ENCODE measurements at places on chromosomes 3 and 15.

DNA sequence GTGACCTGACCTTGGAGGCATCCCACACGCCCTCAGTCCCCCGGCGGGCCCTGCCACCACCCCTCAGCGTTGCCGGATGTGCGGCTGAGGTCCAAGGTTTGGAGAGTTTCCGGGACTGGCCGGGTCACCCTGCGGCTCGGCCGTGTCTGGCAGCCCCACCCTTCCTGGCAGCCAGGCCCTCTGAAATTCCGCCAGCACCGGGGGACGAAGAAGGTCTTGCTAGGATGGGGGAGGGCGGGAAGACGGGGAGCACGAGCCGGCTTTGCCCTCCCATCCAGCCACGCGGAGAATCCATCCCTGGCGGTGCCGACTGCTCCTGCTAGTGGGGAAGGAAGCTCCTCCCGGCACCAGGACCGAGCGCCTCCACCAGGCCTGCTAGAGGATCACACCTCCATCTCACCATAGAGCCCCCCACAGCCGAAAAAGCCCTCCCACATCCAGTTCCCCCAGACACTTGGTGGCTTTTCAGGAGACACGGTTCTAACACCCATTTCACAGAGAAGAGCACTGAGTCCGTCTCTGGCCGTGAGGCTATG, 81.5 kb downstream of the CPN2 start:
- no peak for DNase-seq

- no peak for DNase-seq
Measured at GRCh38 chr3:127789990-127790881, 32.1 kb downstream of the MGLL start.

- no peak for DNase-seq
Measured at GRCh38 chr3:98952404-98952803, 50.9 kb upstream of the DCBLD2 start.

GRCh38 chr3:178083906-178084866, 452.1 kb upstream of the KCNMB2 start:
- no peak for DNase-seq

DNA sequence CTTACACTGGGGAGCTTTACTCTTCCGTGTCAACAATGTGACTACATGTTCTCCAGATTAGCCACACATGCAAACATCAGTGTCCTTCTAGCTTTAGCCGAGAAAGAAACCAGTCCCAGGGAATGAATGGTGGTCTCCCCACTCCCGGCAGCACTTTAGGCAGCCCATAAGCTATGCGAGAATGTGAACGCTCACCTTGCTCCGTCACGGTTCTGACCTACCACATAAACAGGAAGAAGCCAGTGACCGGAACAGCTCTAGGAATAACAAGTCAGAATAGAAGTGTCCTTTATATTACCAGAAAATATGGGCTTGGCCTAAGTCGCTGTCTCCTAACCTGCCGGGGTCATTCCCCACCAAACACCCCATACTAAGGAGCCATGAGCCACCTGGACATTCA, 98.0 kb upstream of the ABHD17C start:
- no peak for DNase-seq

GRCh38 chr15:44181410-44181809, 13.7 kb downstream of the FRMD5 start:
- no peak for DNase-seq

- DNase-seq: no peak
Measured at GRCh38 chr15:92962914-92963313, 62.8 kb downstream of the CHD2 start.

DNA sequence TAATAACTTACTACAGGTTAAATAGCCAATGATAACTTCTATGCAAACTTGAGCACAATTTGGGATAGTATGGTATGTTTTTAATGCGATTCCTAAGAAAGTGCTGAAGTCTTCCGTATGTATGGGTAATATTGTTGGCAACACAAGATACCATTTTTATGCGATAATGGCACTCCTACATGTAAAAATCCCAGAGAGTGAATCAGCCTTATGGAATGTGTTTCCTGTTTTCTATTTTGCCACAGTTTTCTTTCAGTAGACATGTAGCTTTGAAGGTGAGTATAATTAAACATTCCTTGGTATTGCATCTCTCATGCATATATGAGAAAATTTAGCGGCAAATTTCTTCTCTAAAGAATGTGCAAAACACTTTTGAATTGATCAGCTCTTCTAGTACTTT, 396.8 kb upstream of the AZI2 start:
- no peak for DNase-seq

DNA sequence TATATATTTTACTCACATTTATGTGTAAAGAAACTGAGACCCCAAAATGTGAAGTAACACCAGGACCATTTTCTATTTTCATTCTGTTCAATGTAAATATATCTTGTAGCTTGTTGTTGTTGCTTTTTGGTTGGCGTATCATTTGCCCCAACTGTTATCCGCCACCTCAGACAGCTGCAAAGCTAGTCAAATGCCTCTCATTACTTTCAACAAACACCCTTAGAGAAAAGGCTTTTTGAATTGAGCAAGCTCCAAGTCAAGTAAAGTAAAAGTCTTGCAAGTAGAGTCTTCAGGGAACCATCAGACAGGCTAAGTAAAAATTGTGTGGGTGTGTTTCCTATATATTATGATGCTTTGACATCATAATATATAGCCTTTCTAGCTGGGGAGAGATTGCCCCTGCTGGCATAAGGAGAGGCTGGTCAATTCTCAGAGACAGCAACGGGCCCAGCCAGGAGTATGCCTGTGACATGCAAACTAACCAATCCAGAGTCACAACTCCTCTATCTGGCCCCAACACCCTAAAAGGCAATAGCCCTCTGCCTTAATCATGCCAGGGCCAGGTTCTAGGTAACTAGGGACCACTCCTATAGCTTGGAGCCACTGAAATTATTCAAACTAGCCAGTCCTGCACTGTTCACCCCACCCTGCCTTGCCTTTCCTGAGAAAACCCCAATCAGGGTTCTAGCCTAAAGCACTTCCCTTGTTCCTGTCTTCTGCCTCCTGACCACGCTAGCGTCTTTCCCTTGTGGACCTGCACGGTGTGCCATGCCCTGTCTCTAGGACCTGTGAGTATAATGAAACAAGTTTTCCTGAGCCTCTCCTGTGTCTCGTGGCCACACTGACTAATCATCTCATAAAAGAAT, 75.6 kb downstream of the RAD18 start:
- DNase-seq: no peak

- no peak for DNase-seq
Measured at GRCh38 chr3:142337994-142338393, 109.8 kb downstream of the XRN1 start.

GRCh38 chr15:47412802-47413201, 304.5 kb upstream of the SEMA6D start:
- DNase-seq: no peak

GRCh38 chr3:8775602-8776001, 6.2 kb upstream of the OXTR start:
- DNase-seq: no peak

DNA sequence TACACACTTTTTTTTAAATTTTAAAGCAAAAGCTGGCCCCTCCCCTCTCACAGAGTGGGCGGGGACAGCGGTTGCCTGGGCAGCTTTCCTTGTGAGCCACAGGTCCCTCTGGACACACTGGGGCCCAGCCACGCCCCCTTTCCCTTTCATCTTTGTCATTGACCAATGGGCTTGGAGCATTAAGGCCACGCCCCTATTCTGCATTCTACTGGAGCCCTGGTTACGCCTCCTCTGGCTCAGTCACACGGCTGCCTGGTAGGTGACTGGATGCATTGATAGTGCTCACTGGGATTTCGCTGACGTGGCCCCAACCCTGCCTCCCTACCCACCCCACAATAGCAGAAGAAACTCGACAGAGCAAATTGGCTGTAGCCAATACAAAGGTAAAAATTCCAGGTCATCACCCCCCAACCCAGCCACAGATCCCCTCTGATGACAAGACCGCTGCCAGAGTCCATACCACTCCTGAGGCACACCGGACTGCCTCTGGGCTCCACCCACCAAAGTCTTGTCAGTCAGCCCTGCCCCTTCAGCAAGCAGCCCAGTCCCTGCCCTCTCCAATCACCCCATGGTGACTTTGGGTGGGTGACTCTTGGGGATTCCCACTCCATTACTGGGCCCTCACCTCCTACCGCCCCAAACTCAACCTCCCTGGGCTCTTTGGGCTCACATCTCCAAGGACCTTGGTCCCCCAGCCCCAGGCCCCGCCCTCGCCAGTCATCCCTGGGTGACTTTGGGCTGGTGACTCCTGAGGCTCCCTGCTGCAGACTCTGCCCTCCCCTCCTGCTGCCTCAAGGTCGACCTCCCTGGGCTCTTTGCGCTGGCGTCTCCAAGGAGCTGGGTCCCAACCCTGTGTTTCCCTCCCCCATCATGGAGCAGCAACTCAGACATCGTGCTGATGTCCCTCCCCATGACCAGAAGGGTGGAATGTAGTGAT, 112.2 kb upstream of the FAN1 start:
- no peak for DNase-seq
